ENCODE measurements at places on chromosomes 13 and 19. TPM values are rescaled to one million over a fixed set of nuclear protein-coding genes. Genes with fewer than 3 reads are reported as not detected.

DNA sequence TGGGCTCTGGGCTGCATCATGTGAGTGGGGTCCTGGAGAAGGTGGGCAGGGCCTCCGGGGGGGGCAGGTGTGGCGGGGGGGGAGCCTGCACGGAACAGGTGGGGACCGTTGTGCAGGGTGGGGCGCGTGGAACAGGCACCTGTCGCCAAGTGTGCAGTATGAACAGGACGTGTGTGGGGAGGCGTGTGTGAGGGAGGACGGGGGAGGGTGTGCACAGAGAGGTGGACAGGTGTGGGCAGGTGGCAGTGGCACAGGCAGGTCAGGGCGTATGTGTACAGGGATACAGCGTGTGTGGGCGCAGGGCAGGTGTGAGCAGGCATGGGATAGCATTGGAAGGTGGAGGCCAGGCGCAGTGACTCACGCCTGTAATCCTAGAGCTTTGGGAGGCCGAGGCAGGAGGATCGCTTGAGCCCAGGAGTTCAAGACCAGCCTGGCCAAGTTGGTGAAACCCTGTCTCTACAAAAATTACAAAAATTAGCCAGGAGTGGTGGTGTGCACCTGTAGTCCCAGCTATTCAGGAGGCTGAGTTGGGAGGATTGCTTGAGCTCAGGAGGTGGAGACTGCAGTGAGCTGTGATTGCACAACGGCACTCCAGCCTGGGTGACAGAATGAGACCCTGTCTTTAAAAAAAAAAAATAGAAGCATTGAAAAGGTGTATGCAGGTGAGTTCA lies 3.2 kb downstream of the PLK5 start:
- no peak for DNase-seq

The SYT5 gene
- 1.2 TPM for polyA plus RNA-seq

DNA sequence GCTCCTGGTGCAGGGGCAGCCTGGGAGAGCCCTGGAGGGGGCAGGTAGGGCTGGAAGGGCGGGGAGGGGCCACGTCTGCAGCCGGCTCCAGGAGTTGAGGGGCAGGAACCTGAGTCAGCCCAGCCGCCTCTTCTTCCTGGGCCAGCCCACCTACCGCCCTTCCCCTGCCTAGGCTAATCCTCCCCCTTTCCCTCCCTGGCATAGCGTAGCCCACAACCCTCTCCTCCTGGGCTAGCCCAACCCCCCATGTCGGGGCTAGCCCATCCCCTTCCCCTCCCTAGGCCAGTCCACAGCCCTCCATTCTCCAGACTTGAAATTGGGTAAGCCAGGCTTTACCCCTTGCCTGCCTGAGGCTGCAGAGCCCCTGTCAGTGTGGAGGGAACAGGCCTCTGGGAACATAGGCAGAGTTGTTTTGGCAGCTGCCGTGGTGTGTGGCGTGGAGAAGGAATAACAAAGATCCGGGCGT lies 20.6 kb upstream of the WDR18 start:
- DNase-seq, result peak; percentile 72

DNA sequence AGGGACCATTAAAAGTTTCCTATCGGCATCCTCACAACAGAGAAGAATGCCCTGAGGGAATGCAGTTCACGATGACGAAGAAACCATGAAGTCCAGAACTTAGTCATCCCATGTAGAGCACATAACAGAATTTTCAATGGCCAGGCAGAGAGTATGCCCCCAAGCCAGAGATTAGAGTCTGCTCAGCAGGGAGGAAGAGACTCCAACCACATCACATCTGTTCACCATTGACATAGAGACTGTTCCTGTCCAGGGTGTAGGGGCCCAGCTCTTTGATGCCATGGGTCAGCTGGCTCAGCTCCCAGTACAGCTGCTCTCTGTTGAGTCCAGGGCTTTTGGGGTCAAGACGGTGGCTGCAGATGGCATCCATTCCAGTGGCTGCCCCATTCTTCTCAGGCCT lies 68.2 kb downstream of the MBD3L1 start:
- no peak for DNase-seq

DNA sequence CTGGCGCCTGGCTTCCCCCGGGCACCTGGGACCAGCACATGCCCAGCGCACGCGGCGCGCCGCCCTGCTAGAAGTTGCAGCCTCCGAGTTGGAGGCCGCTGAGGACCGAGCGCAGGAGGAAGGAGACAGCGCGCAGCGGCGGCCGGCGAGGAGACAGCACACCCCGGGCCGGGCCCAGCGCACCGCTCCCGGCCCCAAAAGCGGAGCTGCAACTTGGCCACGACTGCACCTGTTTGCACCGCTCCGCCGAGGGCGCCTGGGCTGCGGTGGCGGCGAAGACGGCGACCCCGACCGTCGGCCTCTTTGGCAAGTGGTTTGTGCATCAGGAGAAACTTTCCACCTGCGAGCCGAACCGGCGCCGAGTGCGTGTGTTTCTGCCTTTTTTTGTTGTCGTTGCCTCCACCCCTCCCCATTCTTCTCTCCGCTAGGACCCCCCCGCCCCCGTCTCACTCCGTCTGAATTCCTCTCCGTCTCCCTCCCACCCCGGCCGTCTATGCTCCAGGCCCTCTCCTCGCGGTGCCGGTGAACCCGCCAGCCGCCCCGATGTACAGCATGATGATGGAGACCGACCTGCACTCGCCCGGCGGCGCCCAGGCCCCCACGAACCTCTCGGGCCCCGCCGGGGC lies at the start of gene SOX1:
Gene SOX1 (plus strand): TSS at position 34 of the 626 bp plus-strand sequence. CDS start 510 bp downstream, at position 544.
- DNase-seq, result no peak

DNA sequence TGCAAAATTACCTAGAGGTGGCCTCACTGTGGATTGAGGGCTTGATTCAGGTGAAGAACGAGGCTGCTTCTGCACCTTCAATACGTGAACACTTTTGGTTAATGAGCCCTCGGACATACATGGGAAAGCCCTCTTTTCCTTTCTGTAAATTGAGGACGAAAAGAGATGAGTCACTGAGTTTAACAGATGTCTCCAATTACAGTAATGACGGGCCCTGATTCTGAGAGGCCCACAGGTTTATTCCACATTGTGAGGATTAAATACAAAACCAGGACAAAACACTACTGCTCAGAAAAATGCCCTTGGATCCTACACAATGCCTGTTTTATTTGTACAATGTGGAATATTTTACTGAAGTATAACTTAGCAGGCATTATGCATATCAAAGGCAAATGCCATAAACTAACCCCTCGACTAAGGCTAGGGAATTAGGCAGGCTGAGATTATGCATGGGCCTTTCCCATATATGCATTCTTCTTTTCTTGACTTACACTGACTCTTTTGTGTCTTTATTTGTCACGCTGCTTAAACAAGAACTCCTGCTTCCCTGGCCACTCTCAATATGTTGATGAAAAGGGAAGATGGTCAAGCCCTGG lies 819.9 kb downstream of the OLFM4 start:
- no peak for DNase-seq

The PTPRH gene
- polyA plus RNA-seq, result 0.25 TPM

DNA sequence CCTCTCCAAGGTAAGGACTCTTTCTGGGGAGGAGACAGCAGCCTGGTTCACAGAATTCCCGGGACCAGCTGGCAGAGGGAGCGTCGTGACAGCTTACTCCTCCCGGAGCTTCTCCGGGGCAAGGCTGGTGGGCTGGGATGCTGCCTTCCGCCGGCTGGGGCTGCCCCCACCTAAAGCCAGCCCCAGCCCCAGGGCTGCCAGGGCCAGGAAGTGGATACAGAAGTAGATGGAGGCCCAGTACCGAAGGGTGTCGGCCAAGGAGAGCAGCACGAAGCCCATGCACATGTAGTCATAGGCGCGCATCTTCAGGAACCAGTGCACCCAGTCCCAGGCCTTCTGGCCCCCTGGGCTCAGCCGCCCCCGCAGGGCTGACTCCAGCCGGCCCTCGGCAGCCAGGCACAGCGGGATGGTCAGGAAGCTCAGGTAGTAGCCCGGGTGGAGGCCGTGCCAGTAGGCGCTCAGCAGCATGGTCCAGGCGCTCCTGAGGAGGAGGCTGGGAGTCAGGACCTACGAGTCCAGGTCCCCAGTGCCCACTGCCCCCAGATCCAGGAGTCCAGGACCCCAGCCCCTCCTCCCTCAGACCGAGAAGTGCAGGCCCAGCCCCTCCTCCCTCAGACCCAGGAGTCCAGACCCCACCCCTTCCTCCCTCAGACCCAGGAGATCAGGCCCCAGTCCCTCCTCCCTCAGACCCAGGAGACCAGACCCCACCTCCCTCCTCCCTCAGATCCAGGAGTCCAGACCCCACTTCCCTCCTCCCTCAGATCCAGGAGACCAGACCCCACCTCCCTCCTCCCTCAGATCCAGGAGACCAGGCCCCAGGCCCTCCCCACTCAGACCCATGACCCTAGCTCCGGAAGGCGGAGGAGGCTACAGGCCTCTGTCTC lies 1.2 kb upstream of the TMC4 start:
- no peak for DNase-seq

The RETN gene
- polyA plus RNA-seq, result 1.2 TPM

- no peak for DNase-seq
Measured at GRCh38 chr13:29654384-29654783, 58.9 kb upstream of the SLC7A1 start.

GRCh38 chr13:25118378-25118905 lies 22.5 kb downstream of the PABPC3 start:
- no peak for DNase-seq

DNA sequence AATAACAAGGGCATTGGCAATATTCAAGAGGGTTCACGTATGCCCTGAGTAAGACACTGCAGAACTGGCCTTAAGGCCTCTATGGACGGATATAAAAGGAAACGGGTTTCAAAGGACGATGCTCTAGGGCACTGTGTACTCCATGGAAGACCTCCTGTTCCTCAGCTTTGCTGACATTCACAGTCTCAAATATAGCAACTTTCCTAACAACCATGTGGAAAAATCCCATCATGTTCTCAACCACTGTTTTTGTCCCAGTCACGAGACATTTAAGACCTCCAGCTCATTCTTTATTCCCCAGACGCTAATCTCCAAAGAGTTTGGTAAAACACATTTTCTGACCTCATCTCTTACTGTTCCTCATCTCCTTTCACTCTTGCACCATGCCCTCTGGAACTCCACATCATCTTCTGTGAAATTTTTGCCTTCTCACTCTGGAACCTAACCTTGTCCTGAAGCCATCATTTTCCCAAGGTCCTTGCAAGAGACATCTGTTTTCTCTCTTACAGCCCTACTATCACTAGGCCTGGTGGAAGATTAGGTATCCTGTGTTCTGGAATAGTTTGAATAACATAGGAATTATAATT lies 37.6 kb downstream of the SPRY2 start:
- no peak for DNase-seq

DNA sequence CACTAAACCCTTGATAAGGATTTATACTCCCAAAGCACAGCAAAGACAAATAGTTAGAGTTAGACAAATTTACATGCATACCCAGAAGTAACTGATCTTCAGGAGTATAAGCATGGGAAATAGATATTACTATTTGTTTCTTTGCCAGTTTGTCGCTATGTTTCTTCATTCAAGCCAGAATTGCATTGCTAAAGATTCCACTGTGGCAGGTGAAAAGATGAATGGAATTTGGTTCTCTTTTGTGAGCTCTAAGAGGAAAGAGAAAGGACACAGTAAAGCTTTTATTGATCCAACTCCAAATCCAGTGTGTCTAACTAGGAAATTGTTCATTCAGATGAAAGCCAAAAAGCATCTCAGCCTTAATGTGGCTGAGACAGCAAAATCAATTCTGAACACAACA lies 292.3 kb upstream of the SPRY2 start:
- no peak for DNase-seq

The ZNF837 gene
- polyA plus RNA-seq, result 2.7 TPM

GRCh38 chr19:5822181-5822844 lies 17.2 kb downstream of the FUT6 start:
- no peak for DNase-seq

- no peak for DNase-seq
Measured at GRCh38 chr19:11759805-11760204, 7.0 kb upstream of the ZNF441 start.

DNA sequence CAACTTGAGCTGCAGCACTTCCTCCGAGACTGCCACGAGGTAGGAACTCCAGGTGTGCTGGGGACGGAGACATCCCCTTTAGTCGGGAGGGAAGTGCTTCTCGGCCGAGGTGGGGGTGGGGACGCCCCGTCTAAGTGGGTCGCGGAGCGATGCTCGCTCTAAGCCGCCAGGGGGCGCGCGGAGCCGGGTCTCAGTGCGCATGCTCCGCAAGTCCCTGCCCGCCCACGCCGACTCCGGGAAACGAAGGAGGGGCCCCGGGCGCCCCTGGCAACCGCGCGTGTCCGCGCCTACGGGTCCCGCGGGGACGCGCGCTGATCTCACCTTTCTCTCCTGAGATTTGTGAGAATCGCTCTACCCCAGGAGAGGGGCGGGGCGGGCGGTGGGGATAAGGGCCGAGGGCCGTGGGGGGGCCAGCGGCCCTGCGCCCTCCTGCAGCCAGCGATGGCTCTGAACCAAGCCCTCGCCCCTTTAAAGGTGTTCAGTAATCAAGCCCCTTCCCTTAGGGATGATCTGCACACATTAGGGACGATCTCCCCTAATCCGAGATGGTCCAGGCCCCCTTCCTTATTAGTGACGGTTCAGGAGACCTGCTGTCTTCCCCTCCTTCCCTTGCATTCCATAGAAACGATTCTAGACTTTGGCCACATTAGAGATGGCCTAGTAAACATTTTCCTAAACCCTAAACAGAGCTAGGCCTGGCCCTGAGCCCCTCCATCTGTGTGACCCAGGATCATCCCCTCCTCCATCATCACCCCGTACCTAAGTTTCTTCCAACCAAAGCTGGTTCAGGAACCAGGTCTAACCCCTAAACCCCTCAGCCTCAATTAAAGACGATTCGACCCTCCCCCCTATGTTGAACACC lies 47.3 kb upstream of the SHKBP1 start:
- peak; percentile 83 for DNase-seq

GRCh38 chr13:94182185-94182761 lies 297.2 kb downstream of the DCT start:
- no peak for DNase-seq

- DNase-seq, result no peak
Measured at GRCh38 chr19:44552324-44552723, 22.8 kb upstream of the CEACAM20 start.

The BCL3 gene
- 16.6 TPM for polyA plus RNA-seq

All from left lung (tissue), 14 donors.